ENCODE measurements at places on chromosomes 4 and X.
A peak's percentile ranks its signal among the peaks of the same experiment; 100 is the strongest.

- peak; percentile 25 for DNase-seq
These were observed 2.4 kb downstream of the ANKRD50 start for GRCh38 chr4:124710015-124710741.

GRCh38 chr4:180190382-180190781 is 2052.8 kb upstream of the TENM3 start:
- no peak for DNase-seq

DNA sequence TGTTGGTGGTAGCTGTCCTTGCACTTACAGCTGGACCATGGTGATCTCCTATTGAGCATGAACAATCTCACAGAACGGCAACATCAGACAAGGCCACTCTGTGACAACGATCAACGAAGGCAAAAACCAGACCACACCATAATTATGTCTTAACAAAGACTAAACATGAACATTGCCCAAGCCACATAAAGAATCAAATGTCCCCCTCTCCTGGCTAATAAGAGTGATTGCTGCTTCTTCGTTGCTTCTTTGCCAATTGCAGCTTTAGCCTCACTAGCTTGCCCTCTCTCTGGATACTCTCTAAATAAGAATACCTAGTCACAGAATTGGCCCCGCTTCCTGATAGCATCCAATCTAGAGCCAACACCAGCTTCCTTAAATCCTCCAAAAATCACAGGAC is 41.5 kb upstream of the PGRMC1 start:
- DNase-seq: no peak

DNA sequence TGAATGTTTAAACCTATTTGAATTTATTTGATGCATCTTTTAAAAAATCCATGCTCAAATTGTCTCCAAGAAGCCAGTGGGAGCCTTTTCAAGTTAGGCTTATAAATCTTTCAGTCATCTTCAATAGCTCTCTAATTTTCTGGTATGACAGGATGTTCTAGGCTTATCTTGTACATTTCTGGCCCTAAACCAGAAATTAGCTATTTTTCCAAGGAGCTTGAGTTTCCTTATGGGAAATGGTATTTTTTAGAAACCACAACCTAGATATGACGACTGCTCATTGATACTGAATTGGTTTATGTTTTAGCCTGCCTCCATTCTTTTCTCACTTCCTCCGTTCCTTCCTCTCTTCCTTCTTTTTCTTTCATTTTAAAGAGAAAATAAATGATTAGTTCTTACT is 172.3 kb downstream of the SPRY1 start:
- no peak for DNase-seq

GRCh38 chrX:16975233-16975632 is 28.8 kb downstream of the REPS2 start:
- DNase-seq: no peak

DNA sequence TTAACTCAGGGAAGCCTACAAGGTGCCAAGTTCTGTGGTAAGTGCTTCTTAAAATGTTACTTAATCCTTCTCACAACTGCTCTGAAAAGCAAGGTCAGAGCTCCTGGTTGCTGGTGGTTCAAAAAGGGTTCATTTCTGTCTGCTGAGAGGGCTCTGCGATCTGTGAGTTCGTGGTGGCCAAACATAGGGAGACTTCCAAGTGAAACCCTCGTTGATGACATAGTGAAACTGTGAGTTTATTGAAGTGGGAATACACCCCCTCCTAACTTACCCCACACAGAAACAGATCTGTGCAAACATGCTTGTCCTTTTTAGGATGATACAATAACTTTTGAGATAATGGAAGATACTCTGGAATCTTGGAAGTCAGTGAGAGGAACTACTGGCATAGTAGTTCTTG is 164.8 kb upstream of the PGRMC2 start:
- no peak for DNase-seq

DNA sequence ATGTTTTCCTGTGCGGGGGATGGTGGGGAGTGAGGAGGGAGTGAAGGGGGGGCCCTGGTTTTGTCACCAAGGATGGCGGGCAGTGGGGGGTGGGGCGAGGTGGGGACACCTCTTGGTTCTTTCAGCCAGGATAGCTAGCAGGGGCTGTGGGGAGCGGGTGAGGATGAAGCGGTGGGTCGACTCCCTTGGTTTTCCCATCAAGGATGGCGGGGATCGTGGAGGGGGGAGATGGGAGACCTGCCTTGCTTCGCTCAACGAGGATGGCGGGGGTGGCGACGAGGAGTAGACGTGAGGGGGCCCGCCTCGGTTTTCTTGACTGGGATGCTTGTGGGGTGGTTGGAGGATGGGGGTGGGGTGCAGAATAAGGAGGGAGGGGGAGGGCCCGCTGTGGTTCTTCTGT is 643 bp downstream of the FHL1 start:
- peak; percentile 61 for DNase-seq

GRCh38 chr4:146237092-146237491 is 22.8 kb downstream of the REELD1 start:
- DNase-seq: no peak

DNA sequence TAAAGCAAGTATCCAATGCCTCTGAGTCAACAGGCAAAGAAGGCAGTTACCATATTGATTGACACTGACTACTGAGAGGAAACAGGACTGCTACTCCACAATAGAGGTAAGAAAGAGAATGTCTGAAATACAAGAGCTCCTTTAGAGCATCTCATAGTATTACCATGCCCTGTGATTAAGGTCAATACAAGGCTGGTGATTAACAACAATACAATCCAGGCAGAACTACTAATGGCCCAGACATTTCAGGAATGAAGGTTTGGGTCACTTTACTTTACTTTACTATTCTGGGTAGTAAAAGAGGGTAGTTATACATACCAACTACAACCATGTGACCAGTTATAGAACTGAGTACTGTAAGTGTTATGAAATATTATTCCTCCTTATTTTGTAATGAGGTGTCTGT is 44.5 kb downstream of the BRWD3 start:
- no peak for DNase-seq

DNA sequence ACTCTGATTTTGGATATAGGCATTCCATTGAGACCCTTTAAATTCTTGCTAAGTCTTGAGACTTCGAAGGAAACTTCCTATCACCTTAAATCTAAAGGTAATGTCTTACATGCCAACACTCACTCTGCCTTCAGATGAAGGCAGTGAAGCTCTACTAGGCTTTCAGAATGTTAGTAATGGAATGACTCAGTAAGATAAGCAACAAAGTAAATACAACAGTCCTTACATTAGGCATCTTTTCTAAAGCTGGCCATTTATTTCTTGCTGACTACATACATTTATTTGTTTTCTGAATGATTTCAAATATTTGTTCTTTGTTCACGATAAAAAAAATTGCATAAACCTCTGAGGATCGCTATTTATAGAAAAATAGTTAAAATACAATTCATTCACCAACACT is 43.5 kb downstream of the ASIC5 start:
- no peak for DNase-seq

DNA sequence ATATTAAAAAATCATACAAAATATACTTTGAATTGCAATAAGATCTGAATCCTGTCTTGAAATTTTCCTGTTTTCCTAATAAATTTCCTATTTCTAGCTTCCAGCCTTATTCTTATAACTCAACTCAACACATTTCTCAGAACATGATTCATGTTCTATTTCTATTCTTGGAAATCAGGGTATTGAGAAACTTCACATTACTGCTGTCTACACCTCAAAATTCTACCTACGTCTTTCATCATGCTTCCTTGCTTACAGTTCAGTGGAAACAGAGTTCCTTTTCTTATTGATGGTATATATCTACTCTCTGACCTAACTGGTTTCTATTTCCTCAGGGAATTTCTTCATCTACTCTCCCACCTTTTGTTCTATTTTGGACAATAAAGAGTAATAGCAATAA is 2139.0 kb downstream of the ARAP2 start:
- DNase-seq: no peak

- DNase-seq: no peak
These were observed 88.9 kb downstream of the RTL5 start for GRCh38 chrX:72042852-72043248.

DNA sequence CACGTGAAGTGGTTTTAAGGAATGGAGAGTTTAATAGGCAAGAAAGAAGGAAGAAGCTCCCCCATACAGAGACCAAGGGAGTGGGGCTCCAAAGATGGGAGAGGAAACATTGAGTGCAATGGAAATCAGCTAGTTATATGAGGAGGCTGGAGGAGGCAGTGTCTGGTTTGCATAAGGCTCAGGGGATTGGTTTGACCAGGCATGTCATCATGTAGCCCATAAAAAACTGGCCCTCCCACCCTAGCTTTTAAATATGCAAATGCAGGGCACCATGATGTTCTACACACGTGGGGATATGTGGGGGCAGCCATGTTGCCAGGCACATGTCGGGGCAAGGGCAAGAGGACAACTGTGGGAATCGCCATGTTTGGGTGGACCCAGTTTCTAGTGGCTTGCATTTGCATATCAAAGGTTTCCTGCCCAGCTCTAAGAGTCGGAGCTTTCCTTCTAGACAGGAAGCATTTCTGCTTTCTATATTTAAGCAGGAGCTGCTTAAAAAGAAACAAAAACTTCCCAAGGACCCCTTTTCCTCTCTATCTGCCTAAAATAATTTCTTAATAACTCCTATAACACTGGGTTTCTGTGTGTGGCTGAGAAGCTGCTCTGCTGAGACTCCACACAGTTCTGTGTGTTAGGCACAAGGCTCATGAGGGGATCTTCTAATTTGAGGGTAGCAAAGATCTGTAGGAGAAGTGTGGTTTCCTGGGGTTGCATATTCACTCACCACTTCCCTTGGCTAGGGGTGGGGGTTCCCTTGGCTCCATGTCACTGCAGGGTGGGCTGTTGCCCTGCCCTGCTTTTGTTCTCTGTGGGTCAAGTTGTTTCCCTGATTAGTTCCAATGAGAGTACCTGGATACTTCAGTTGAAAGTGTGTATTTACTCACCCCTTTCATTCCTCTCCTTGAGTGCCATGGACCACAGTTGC is 113.5 kb downstream of the VSIG4 start:
- no peak for DNase-seq

DNA sequence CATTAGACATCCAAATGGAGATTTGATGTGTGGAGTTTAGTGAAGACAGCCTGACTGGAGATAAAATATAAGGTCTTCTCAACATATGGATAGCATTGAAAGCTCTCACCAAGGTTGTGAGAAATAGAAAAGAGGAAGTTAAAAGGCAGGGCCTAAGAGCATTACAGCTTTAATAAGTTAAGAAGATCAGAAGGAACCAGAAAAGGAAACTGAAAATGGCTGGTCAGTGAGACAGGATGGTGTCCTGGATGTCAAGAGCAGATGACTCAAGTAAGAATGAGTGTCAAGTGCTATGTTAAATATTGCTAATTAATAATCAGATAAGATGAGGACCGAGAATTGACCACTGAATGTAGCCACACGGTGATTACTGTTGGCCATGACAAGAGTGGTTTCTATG is 642.9 kb downstream of the STPG2 start:
- no peak for DNase-seq

- no peak for DNase-seq
These were observed 12.4 kb upstream of the PACRGL start for GRCh38 chr4:20687864-20688263.

All from right cardiac atrium (tissue), 5 donors.